ENCODE measurements at places on chromosomes 6 and 20.

GRCh38 chr20:40741507-40742106 is 52.6 kb upstream of the MAFB start:
- peak; percentile 3 for DNase-seq

DNA sequence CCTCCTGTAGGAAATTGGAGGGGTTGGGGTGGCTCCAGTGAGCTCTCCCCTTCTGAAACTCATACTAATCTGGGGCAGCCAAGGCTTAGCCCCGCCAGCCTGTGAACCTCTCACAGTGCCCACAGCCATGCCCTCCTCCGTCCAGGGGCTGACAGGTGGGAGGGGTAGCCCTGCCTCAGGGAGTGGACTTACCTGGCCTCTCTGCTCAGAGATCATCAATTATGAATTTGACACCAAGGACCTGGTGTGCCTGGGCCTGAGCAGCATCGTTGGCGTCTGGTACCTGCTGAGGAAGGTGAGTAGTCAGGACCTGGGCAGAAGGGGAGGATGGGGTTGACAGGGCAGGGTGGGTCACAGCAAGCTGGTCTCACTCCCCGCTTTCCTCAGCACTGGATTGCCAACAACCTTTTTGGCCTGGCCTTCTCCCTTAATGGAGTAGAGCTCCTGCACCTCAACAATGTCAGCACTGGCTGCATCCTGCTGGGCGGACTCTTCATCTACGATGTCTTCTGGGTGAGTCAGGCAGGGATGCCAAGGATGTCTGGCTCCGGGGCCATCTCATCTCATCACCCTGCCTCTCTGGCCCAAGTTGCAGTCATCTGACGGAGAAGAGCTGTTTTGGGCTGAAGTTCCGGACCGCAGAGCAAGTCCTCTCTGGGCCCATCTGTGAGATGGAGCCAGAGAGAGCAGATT is 34.7 kb downstream of the HM13 start:
- DNase-seq = no peak

GRCh38 chr20:25353353-25353746 is 37.3 kb downstream of the ABHD12 start:
- DNase-seq = no peak

GRCh38 chr6:90604546-90604945 is 17.7 kb upstream of the MAP3K7 start:
- DNase-seq = no peak

DNA sequence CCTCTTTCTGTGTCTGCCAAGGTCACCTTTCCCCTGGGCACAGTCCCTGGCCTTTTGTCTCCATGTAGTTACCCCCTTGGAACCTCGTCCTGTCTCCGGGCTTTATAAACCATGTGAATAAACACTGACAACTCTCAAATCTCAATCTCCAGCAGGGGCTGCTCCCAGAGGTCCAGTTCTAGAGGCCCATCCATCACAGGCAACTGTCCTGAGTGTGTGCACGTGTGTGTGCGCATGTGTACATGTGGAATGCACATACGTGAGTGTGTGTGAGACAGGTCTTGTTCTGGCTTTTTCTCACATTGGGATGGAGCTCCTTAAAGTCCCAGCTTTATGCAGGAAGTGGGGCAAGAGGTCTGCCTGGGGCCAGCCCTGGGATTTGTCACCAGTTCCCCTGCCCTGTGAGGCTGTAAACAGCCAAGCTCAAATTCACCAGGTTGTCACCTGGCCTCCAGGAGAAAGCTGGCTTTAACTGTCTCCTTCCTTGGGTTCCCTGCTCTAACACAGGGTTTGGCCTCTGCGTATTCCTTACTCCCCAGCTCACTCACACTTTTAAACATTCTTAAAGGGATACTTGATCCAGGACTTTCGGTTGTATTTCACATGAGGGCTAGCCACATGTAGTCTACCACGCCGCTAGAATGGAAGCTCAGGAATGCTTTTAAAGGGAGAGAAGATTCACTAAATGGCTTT is 42.7 kb downstream of the RAMACL start:
- DNase-seq = no peak

DNA sequence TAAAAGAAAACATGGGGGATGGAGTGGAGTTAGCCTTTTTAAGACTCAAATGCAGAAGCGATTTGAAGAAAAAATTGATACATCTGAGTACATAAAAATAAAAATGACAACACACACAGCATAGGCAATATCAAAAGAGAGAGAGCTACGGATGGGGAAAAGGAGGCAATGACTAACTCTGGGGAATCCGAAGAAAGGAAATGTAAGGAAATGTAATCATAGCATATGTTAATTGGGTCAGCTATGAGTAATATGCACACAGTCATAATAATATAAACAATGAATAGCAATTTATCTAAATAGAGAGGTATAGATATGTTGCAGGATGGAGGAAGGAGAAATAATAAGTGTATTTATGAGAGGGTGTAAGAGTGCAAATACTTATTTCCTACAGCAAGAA is 83.4 kb downstream of the NOL4L start:
- DNase-seq = no peak
